NCI-H2029 treated with DMSO at 0.1 percent for 48 hours (cell line): ENCODE measurements at places on chromosomes 12 and 14.

GRCh38 chr14:103561381-103562178 lies 877 bp downstream of the BAG5 start:
- DNase-seq, result no peak

DNA sequence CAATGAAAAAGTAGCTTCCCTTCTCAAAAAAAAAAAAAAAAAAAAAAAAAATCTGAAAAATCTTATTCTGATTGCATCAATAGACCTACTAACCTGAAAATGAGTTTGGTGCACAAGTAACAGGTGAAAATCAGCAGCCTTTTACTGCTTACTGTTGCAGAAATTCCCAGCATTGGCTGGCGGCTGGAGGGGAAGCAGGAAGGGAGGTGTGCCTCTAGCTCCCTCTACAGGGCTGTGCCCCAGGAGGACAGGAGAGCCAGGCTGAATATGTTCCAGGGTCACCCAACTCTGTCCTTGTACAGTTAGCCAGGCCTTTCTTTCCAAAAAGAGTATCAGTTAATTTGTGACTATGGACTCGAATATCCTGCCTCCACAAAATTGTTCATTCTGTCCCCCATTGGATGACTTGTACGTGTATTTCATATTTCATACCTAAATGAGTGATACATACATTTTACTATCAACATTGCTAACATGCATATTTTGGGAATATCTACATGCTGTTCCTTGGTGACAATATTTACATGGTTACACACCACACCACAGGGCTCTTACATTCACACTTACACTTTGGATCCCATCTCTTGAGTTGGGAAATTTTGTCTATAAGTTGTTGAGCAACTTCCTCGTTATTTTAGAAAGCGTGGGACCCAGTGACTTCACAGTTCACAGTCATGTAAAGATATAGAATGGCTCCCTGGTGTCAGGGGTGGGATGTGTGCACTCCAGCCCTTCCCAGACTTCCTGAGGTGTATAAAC lies 124.8 kb downstream of the SAMD4A start:
- DNase-seq, result peak; percentile 23

- no peak for DNase-seq
Measured at GRCh38 chr14:104595911-104596450, 8.6 kb downstream of the TMEM179 start.

DNA sequence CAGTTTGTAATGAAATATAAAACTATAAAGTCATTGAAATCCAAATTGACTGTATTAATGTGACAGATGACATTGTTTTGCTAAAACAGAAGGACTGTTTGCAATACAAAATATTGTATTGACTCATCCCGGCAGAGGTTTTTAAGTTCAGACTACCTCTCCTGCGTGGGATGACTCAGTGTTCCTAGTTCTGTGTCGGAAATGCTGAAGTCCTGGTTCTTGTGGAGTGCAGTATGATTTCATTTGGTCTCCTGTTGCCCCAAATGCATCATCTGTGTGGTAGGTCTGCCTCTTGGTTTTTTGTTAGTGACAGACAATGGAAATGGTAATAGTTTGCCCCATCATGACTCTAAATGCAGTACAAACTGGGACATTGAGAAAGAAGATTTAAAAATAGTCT lies 27.8 kb downstream of the PELI2 start:
- no peak for DNase-seq

GRCh38 chr12:48937170-48937569 lies 11.9 kb upstream of the FKBP11 start:
- no peak for DNase-seq

DNA sequence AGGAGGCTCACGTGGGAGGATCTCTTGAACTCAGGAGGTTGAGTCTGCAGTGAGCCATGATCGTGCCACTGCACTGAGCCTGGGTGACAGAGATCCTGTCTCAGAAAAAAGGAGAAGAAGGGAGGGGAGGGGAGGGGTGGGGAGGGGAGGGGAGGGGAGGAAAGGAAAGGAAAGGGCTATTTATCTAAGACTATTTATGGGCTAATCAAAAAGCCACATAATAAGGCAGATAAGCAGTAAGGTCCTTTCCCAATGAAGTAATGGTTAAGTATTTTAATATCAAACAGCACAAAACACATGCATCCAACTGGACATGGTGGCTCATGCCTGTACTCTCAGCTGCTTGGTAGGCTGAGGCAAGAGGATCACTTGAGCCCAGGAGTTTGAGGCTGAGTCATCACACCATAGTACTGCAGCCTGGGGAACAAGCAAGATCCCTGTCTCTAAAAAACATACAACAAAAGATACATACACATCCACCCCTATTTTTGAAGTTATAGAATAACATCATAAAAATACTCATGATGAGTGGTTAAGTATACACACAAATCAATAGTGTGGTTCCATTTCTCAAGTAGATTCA lies 9.7 kb downstream of the PAWR start:
- no peak for DNase-seq

GRCh38 chr12:56999456-56999855 lies 6.9 kb downstream of the ZBTB39 start:
- no peak for DNase-seq

GRCh38 chr14:64137657-64138290 lies 156.4 kb downstream of the ESR2 start:
- DNase-seq, result no peak
